Stimulated activated CD4-positive, alpha-beta T cell treated with anti-CD3 and anti-CD28 coated beads, Interleukin-1b, Interleukin-23, amount 100 ng/mL, for 1 hour (primary cell): ENCODE measurements at places on chromosomes 5 and 9.

DNA sequence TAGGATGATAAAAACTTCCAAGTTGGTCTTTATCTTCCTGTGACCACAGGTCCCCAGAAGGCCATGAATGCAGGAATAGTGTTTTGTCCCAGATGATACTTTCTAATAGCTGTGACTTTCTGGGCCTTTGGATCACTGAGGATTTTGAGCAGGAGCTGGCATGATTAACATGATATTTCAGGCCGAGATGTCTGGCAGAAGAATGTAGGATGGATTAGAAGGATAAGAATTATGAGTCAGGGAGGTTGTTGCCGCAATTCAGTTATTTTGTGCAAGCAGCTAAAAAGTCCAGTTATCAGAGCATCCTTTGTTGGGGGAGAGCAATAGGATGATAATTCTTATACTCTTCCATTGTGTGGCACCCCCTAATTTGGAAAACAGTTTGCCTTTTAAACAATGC lies 189.7 kb downstream of the PSAT1 start:
- DNase-seq = no peak

- no peak for DNase-seq
Observed at GRCh38 chr9:25917731-25918362, 239.6 kb upstream of the TUSC1 start.

DNA sequence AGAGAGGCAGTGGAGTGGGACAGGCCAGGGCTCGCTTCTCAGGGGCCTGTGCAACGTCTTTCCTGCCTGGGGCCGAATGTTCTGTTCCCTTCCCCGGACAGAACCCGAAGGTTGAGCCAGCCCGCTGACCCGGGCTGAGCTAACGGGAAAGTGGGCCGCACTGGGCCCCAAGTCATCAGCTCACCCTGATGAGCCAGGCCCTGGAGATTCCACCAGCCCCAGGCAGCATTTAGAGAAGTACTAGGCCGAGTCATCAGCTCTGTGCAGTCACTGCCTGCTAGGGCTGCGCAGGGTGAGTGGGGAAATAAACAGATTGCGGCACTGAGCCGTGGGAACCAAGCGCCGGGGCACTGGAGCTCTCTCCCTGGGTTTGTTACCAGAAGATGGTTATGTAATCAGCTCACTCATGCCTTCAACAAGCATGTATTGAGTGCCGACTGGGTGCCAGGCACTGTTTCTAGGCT lies 29.1 kb upstream of the DUSP1 start:
- no peak for DNase-seq

DNA sequence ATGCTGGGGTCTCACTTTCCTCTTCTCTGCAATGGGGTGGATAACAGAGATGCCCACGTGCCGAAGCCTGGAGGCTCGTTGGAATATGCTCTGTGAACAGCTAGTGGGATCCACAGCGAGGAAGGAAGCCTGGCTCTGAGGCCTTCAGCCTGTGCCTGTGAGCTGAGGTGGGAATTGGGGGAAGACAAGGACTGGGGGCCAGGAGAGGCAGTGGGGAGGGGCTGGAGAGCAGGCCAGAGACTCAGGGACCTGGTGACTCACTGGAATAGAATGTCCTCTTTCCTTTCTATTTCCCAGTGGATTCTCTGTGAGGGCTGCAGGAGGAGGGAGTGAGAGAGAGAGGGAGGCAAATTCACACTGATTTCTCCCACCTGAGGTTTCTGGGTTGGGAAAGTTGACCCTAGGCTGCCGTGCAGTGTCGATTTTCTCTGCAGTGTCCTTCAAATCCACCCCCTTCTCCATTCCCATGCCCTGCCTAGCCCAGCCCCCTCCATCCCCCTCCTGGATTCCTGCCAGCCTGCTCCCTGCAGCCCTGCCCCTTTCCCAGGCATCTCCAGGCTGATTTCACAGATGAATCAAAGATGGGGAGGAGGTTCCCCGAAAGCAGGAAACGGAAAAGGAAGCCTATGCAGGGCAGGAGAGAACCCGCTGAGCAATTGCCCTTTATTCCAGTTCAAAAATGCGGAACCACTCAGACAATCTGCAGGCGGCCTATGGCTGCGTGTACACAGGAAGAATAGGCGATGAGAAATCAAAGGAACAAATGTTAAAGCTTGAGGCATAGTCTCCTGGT lies 1.4 kb upstream of the SPAAR start:
- DNase-seq = no peak
